ENCODE measurements at places on chromosomes 13 and 19. TPM values are rescaled to one million over a fixed set of nuclear protein-coding genes. Genes with fewer than 3 reads are reported as not detected.

Gene IGFL3
- total RNA-seq: not detected

Gene IL11
- not detected for total RNA-seq

Gene ZIK1
- 3.6 TPM for total RNA-seq

Gene FGF9
- total RNA-seq: not detected

Gene CGB2
- total RNA-seq: not detected

Gene FUT1
- 0.07 TPM for total RNA-seq

Gene TTYH1
- not detected for total RNA-seq

Data from activated naive CD4-positive, alpha-beta T cell treated with anti-CD3 and anti-CD28 coated beads for 36 hours (primary cell).